ENCODE measurements at places on chromosomes 6 and 20.
A peak's percentile ranks its signal among the peaks of the same experiment; 100 is the strongest.

- peak; percentile 54 for DNase-seq
Measured at GRCh38 chr6:134175532-134176263, 123.3 kb upstream of the SLC2A12 start.

DNA sequence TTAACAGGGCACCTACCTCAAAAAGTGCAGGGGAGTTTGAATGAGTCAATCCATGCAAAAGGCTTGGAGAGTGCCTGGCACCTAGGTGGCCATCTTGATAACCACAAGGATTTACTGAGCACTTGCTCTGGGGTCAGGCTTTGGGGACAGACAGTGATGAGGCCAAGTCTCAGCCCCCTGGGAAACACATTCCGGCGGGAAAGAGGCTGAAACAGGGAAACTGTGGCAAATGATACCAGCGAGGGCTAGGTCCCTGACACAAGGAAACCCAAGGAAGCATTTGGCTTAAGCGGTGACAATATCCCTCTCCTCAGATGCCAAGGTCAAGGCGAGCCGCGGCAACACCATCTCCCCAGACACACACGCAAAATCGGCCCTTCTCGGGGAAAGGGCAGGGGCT is 527 bp upstream of the DOK5 start:
- DNase-seq, result no peak

- no peak for DNase-seq
Measured at GRCh38 chr20:33148040-33148439, 19.9 kb upstream of the BPIFA2 start.

- DNase-seq, result no peak
Measured at GRCh38 chr20:38148328-38149102, 16.6 kb downstream of the TGM2 start.

GRCh38 chr20:39986173-39986904 is 702.7 kb downstream of the MAFB start:
- DNase-seq, result no peak

GRCh38 chr6:161418463-161418945 is 144.6 kb upstream of the AGPAT4 start:
- DNase-seq, result peak; percentile 57

Data from GM20000 (cell line).